ENCODE measurements at places on chromosomes 5 and 9. TPM values are rescaled to one million over a fixed set of nuclear protein-coding genes. Genes with fewer than 3 reads are reported as not detected.

IFNA2 gene
- total RNA-seq, result not detected

UGT3A1 gene
- not detected for total RNA-seq

TLX3 gene
- total RNA-seq, result not detected

DNA sequence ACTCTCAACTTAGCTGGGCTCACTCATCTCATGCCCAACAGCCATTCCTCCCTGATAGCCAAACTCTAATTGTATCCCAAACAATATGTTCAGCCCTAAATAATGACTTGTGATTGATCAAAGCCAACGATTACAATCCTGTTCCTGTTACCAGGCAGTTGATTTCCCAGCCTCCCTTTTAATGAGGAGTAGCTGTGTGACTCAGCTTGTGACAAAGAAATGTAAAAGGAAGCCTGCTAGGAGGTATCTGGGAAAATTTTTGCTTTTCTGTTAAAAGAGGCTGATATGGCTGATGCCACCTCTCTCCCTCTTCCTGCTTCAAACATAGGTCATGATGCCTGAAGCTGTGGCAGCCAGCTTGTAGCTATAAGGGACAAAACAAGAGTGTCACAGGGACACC lies 19.6 kb upstream of the ENC1 start:
- H3K4me3 ChIP-seq, result no peak overlapping the region
- no peaks in the 10 kb centered on the region for H3K36me3 ChIP-seq
- DNase-seq, result no peak
- H3K27ac ChIP-seq, result no peak overlapping the region

DNA sequence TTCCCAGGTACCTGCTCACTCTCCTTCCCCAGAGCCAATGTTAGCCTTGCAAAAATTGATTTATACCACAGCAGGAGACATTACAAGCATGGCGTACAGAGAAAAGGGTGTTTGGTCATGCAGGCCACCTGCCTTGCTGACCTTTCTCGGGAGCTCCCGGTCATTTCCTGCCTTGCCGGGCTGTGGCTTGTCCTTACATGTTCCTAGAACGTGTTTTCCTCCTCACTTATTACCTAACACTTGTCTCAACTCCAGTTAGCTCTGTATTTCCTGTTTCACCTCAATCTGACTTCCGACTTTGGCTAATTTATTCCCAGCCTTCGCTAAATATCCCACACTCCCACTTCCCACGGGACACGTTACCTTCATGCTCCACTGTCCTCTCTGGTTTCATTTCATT lies 282.5 kb downstream of the ICE1 start:
- no peaks in the 10 kb centered on the region for H3K27me3 ChIP-seq
- no peak overlapping the region for H3K27ac ChIP-seq
- no peak overlapping the region for H3K4me3 ChIP-seq
- DNase-seq, result no peak
- no peaks in the 10 kb centered on the region for H3K4me1 ChIP-seq
- no peaks in the 10 kb centered on the region for H3K36me3 ChIP-seq

- H3K4me1 ChIP-seq, result no peaks in the 10 kb centered on the region
- no peak overlapping the region for H3K27ac ChIP-seq
- H3K27me3 ChIP-seq, result no peaks in the 10 kb centered on the region
- DNase-seq, result no peak
- H3K4me3 ChIP-seq, result no peak overlapping the region
Measured at GRCh38 chr5:127634007-127634406, 14.9 kb upstream of the CTXN3 start.

DNA sequence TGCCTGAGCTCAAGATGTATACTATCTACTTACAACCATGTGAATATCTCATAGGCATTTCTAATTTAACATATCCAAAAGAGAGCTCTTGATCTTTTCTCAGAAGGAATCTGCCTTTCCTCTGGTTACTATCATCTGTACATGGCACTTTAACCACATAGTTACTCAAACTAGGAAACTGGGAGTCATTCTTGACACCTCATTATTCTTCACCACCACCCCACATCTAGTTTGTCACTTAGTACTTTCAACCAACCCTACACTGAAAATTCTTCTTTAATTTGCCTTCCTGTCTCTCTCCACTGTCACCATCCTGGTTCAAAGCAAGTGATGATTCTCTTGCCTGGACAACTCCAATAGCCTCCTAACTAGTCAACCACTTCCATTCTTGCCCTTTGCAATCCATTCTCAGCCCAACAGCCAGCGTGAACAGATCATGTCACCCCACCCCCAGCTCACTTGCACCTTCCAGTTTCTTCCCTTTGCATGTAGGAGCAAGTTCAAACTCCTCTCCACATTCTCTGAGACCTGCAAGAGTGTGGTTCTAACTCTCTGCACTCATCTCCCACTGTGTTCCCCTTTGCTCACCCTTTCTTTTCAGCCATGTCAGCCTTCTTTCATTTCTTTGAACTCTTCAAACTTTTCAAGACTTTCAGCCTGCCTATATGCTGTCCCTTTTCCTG lies 17.3 kb upstream of the SMAD5 start:
- no peaks in the 10 kb centered on the region for H3K27me3 ChIP-seq
- no peaks in the 10 kb centered on the region for H3K36me3 ChIP-seq
- no peak overlapping the region for H3K4me3 ChIP-seq
- H3K4me1 ChIP-seq, result no peaks in the 10 kb centered on the region
